Activated naive CD4-positive, alpha-beta T cell treated with anti-CD3 and anti-CD28 coated beads for 36 hours (primary cell): ENCODE measurements at places on chromosomes 12 and 14.

DNA sequence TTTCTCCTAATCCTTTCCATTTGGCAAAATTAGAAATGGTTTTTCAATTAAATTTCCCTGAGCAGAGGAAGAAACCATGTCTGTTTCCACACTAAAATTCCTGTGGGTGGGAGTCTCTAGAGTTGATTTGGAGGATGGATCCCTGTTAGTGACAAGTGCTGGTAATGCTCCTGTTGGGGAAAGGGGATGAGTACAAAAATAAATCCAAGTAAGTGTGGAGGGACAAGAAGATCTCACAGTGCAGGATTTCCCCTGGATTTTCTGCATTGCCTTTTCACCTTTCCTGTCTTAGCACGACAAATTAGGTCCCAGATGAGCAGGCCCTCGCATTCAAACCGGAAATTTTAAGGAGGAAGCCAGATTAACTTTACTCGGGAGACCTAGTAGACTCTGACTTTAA is 107.5 kb downstream of the DAD1 start:
- no peak for DNase-seq

DNA sequence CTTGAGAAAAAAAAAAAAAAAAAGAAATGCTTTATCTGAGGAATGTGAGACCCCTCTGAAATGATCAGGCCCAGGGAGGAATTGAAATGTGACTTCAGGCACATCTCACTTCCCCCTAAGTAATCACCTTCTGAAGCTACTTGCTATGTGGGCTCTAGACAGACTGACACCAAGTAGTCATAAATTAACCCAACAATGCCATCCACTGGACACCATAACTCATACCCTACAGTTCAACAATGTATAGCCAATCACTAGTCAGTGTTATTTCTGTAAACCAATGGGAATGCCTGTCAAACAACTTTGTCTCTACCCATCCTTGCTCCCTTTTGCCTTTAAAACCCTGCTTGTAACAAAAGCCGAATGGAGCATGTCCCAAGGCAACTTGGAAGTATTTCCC is 182.7 kb upstream of the TMPO start:
- DNase-seq = no peak

DNA sequence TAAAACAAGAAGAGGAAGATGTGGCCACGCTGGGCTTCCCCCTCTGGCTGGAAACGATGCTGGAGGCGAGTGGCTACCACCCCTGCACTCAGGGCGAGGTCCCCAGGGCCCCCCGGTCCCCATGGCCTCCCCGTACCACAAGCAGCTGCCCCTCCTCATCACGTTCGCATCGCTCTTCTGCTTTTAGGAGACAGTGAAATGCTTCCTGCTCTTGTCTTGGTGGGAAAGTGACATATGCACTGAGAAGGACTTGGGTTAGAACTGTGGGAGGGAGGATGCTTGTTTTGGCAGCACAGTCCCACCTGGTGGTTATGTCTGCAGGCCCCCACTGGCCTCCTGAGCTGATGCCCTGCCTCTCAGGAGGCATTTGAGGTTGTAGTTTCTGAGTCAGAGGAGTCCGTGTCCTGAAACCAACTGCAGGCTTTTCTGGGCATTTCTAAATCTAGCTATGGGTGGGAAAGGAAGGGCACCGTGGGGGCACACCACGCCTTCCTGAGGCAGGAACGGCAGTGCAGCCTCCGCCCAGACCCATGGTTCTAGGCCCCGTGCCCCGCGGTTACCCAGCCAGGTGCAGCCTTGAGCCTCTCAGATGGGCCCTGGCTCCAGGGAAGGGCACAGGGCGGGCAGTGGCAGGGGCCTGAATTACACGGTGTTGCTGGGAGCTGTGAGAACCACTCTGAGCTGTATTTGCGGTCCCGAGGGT is 139.3 kb downstream of the ADGRD1 start:
- no peak for DNase-seq

DNA sequence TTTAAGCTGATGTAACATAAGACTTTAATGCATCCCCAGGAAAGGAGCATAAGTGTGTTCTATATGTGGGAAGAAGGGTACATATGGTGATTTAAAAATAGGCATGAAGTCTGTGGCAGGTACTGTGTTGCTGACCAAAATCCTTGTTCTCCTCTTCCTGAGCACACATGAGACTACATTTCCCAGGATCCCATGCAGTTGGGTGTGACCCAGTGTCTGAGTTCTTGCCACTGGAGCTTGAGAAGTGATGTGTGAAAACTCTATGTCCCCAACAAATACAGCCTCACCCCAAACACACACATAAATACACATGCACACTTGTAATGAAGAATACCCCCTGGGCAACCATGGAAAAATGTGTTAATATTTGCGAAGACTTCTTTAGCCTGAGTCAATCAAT is 8.5 kb upstream of the SMIM10L1 start:
- no peak for DNase-seq

- no peak for DNase-seq
Observed at GRCh38 chr12:94183708-94184379, 35.5 kb downstream of the PLXNC1 start.

GRCh38 chr12:75960086-75960910 is 71.3 kb downstream of the PHLDA1 start:
- no peak for DNase-seq

DNA sequence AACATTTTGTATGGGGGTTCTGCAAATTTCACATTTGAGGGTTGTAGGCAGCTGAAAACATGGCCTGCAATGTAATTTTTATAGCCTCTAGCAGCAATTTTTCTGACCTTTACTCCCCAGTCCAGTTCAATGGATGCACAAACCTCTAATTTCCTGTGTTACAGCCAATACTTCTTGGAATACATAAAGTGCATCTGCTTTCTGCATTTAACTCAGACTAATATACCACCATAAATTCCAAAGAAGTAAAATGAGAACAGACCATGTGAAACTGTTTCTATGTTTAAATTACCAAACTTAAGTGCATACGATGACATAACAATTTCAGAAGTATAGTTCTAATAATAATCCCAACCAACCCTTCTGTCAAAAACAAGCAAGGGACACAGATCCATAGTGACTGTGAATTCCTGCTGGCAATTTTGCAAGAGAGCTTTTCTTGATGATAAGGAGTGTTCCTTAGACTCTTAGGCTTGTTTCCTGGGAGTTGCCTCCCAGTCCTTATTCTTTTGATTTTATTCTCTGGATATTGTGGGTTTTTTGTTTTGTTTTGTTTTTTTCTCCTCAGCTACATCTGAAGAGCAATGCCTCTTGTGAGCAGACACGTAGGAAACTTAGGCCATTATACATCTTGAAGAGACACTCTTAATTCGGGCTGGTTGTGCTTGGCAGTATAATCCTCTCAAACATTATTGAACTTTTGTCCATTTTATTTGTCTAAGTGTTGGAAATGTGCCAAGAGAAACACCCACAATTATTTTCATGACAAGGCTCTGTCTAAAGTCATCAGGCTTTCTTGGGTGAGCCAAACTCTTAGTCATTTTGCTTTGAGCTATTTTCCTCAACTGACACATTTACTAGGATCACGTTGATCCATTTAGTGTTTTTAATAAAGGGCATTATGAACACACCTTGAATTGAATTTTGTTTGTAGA is 51.3 kb upstream of the RERGL start:
- DNase-seq = no peak

GRCh38 chr12:67394550-67394949 is 125.4 kb downstream of the CAND1 start:
- no peak for DNase-seq

- no peak for DNase-seq
Observed at GRCh38 chr14:42929806-42930480, 1323.3 kb downstream of the LRFN5 start.

GRCh38 chr14:22532345-22533056 is 56.5 kb downstream of the DAD1 start:
- no peak for DNase-seq

- DNase-seq = no peak
Observed at GRCh38 chr14:67776653-67777322, 39.6 kb downstream of the ZFYVE26 start.

DNA sequence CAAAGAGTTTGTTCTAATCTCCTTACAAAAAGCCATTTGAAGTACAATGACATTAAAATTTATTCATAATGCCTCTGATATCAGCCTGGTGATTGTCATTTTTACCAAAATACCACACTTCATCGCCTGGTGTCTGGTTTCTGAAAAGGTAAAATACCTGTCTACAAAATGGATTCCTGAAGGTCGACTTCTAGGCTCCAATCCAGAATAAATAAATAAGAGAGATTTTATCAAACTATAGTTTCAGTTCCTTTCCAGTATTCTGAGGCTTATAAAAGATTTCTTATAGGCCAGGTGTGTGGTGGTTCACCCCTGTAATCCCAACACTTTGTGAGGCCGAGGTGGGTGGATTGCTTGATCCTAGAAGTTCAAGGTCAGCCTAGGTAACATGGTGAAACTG is 340.7 kb downstream of the SLC16A7 start:
- DNase-seq = no peak

DNA sequence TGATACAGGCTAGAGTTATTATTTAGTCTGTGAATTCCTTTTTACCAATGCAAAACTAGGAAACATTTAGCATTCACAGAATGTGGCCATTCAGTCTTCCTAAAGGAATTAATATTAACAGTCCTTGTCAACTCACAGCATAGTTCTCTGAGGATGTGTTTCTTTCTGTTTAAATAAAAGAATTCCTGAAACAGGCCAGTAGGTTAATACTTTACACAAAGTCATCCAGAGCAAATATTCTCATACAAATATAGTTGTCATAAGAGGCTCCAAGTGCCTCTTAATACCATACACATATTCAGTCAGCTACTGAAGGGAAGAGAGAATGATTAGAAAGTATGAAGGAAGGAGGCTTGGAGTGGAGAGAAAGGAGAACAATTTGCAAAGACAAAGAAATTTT is 120.1 kb downstream of the LMNTD1 start:
- no peak for DNase-seq

DNA sequence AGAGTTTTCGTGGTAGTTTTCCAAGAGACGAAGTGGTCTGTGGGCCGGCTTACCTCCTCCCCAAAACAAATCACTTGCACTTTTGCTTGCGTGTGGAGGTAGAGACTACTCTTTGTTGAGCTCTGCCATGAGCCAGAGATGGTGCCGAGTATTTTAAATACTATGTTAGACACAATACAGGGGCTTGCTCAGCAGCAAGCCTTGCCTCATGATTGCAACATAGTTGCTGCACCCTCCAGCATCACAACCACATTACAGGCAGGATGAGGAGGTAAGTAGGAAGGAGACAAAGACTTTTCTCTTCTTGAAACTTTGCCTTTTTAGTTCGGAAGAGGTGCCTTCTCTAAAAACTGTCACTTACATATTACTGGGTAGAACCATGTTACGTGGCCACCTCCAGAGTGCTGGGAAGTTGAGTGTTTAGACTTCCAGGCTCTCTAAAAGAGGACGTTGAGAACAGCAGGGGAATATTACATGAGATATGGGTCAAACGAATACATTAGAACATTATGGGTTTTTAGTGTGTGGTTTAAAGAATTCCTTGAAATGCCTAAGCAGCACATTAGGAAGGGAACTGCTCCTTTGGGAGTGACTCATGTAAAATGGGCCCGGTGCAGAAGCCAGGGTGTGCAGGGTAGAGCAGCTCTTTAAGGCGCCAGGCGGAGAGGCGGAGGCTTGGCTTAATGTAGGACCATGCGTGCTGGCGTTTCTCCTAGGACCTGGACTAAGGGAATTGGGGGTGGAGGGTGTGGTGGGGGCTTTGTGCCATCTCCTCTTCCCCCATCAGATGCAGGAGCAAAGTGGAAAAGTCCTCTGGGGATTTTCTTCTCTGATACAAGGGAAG is 110.6 kb upstream of the PRMT8 start:
- no peak for DNase-seq

GRCh38 chr14:102320033-102320660 is 601 bp downstream of the ZNF839 start:
- DNase-seq = peak; percentile 31

- DNase-seq = no peak
Observed at GRCh38 chr12:2998789-2999264, 39.6 kb downstream of the TEAD4 start.

DNA sequence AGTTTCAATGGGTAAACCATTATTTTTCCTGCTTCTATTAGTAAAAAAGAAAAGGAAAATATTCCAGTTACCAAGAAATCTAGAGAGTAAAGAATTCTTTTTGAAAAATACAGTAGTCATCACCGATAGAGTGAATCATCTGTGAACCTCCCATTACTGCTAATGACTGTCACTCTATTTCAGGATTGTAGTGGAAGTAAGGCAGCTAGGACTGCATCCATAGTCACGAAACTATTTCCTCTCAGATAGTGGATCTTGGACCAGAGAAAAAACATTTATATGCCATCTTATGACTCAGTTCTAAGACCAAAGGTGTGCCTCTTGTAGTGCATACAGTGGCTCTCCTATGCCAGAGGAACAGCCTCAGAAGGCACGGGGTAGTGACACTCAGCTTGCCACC is 173.9 kb upstream of the PLEKHA5 start:
- no peak for DNase-seq

DNA sequence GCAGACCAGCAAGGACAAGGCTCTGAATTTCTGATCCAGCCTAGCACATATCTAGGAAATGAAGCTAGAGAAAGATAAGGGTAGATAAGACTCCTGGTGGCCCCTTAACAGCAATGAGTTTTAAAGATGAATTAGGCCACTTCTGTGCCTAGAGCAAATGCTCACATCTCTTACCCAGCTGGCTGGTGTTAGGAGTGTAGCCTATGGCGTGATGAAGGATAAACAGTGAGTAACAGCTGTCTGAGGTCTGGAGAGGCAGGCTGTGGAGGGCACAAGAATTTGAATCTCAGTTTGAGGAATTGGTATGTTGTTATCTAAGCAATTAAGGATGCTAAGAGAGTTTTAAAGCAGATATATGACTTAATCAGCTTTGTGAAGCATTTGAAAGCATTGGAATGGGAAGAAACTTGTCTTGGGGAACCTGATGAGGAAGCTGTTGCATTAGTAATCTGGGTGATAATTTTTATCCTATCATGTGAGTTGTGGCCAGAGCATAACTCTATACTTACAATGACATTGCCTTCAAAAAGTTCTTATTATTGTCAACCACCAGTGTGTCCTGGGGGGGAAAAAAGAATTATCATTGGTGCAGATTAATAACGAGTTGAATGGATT is 161.8 kb downstream of the SRGAP1 start:
- DNase-seq = no peak

- no peak for DNase-seq
Observed at GRCh38 chr12:96073346-96074330, 38.3 kb upstream of the LTA4H start.

DNA sequence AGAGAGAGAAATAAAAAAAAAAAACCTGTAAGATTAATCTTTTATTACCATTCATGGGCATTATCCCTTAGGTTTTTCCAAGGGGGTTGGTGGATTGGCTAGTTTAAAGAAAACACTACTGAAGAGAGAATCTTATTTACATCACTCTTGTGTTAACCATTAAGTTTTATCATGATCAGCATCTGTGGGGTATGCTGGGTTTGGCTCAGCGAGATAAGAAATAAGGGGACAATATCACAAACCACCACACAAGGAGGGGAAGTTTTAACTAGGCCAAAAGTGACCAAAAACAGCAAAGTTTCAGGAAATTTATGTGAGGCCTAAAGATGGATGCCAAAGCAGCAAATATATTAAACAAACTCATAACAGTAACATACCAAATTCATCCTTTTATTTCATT is 548.6 kb downstream of the SLC16A7 start:
- no peak for DNase-seq
